Inflammatory macrophage treated with lipopolysaccharide for 4 hours (primary cell): ENCODE measurements at places on chromosomes 11 and 22.

DNA sequence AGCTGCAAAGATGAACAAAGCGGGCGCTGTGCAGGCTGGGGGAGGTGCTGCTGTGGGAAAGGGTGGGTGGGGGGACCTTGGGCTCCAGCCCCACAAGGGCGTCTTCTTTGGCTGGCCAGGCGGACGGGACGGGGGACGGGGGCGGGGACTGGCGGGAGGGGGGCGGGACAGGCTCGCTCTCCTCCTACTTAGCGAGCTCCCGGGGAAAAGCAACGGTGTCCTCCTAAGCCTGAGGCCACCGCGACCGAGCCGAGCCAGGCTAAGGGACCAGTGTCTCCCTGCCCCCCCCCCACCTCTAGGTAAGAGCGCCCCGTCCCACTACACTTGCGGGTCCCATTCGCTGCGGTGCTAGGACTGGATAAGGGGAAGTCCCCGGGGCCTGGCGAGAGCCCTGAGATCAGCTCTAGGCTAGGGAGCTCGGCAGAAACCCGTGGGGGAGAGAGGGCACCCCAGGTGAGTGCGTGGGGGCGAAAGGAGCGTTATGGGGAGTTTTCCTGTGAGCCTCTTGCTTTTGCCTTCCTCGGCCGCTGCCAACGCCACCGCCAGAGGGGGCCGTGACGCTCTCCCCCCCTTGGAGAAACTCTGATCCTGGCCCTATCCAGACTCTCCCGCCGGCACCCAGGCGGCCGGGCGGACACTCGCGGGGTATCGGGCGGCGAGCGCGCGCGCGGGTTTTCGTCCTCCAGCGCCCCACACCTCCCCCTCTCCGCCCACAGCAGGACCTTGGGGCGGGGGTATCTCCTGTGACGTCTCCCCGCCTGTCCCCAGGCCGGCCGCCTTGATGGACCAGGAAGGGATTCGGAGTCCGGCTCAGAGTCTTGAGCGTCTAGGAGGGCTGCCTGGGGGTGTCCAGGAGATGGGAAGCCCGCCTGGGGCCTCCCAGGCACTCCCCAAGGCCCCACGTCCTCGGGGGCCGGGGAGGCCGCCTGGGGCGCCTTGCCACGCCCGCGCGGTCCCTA, at the start of gene PHLDB1:
TSS of gene PHLDB1 (plus strand) at position 215 of the 959 bp plus-strand sequence. CDS start 6,222 bp downstream, outside the sequence.
- peak; percentile 49 for DNase-seq

DNA sequence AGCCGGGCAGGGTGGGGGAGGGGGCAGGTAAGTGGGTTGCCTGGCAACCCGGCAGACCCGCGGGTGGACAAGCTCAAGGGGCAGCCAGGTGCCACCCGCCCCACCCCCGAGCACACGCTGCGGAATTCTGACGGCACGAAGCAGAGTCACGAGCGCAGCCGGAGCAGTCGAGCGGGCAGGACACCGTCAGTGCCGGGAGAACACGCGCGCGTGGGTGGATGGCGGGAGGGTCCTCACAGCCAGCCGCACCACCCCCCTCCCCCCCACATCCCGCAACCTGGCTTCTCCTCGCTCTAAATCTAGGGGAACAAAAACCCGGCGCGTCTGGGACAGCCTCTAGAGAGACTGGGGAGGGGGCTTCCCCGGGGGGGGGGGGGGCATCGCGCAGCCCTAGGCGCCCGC, 133.1 kb upstream of the HSD17B12 start:
- no peak for DNase-seq

DNA sequence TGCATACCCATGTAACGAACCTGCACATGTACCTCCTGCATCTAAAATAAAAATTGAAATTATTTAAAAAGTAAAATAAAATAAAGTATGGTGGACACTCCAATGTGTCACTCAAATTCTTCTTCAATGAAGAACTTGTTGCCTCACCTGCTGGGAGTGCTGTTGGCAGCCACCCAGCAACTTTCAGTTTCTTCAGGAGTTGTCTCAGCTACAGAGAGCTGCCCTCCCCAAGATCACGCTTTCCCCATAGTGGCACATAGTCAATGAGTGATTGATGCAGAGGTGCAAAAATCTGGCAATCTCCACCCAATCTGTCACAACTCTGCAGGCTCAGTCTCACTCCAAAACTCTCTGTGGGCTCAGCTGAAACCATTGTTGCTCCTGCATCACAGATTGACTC, 92.3 kb upstream of the C11orf87 start:
- no peak for DNase-seq

DNA sequence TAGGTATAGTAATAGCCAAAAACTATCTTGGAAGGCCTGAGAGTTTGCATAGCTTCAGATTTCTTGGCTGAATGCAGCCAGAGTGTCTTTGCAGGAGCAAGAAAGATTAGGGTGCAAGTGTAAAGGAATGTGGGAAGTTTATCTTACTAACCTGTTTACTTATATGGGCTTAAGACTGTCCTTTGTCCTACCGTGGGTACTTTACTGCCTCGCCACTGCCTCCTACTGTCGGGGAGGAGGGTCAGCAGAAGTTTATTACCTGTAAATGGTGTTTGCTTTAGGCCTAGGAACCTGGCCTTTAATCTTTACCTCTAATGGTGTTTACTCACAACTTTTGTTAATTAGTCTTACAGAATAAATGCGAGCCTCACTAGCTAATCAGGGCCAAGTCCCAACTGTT, 633.8 kb downstream of the DLG2 start:
- DNase-seq: no peak
